ENCODE measurements at places on chromosomes 3 and 15.

GRCh38 chr15:36877796-36878683 is 222.3 kb downstream of the MEIS2 start:
- DNase-seq = no peak

DNA sequence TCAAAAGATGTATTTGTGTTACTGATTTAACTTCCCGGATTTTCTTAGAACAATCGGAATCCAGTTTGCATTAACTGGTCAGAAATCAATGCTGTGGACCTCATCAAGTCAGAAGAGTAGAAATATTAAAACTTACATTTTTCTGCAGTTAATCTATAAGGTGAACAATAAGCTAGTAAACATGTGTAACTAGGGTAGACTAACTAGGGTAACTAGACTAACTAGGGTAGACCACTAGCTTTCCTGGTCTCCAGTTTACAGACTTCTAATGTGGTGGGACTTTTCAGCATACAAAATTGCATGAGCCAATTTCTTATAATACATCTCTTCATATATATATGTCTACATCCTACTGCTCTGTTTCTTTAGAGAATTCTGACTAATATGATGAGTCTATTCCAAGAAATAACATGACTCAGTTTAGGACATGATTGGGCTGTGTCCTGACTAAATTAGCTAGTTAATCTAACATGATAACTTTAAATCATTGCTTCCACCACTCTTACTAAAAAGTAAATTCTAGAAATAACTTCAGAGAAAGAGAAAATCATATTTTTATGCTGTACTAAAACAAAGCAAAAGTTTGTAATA is 5.3 kb downstream of the PLSCR2 start:
- no peak for DNase-seq

- no peak for DNase-seq
Observed at GRCh38 chr15:48695827-48696573, 50.5 kb upstream of the FBN1 start.

- no peak for DNase-seq
Observed at GRCh38 chr3:42438758-42439157, 28.3 kb upstream of the LYZL4 start.

GRCh38 chr3:26750263-26750662 is 127.7 kb downstream of the LRRC3B start:
- no peak for DNase-seq

GRCh38 chr3:111812701-111813100 is 46.4 kb upstream of the PHLDB2 start:
- no peak for DNase-seq

DNA sequence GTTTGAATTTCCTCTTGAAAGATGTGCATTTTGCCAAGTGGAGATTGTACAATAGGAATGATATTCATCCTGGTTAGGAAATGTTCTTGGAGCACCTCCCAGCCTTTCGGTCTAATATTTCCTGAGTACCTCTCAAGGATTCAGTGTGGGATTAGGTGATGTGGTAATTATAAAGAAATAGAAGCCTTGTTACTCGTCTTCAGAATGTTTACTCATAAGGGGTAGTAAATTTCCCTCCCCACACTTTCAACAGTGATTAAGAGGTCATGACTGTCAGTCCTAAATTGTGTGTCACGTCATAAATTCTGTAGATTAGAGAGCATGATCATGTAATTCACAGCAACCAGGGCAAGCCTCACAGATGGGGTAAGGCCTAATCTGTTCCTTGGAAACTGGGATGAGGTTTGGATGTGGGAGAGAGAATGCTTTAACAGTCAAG is 633.1 kb upstream of the TBL1XR1 start:
- DNase-seq = no peak
